ENCODE measurements at places on chromosomes 3 and 15.

DNA sequence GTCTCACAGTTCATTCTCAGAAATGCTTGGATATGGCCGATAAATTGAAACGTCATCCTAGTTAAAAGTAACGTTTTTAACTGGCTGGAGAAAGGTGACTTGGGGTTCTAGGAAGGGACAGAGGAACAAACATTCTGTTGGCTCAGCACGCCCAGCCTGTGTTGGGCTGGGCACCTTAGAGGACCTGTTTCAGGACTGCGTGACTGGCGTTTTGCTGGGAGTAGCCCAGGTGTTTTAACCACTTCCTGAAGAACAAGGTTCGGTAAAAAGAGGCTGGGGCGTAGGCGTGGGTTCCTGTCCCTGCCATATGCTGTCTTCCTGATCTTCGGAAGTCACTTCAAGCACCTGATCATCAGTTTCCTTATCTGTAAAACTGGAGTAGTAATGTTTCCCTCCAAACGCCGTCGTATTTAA is 1.1 kb upstream of the TLNRD1 start:
- DNase-seq = no peak

DNA sequence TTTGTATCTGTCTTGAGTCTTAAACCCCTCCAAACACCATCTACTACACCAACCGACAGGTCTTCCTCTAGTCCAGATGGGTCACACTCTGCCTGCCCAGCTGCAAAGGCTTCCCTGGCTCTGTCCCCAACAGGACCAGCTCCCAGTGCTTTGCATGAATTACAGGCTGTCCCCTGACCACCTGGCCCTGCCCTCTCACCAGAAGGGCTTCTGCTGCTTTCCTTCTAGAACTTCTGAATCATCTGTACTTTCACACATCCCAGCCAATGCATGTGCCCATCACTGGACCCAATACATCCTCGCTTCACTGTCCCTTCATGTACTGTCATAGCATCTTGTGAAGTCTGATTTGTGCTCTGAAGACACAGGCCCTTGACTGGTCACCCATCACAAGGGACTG is 53.6 kb downstream of the HOMER2 start:
- no peak for DNase-seq

DNA sequence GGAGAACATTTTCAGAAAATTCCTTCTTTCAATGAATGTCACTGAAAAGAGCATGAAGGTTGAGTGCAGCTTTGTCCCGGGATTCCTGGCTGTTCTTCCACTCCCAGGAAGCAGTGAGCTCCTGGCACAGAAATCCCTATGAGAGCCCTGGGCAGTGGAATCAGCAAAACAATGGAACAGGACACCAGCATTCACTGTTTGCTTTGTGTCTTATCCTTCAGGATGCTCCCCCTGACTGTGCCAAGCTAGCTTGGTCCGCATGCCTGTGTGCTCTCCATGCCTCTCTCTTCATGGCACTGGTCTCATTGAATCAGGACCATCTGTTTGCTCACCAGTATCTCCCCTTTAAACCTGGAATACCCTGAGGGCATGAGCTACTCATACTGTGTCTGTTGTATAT is 102.0 kb upstream of the GADL1 start:
- no peak for DNase-seq

- no peak for DNase-seq
Measured at GRCh38 chr3:34283751-34284150, 485.3 kb downstream of the PDCD6IP start.

DNA sequence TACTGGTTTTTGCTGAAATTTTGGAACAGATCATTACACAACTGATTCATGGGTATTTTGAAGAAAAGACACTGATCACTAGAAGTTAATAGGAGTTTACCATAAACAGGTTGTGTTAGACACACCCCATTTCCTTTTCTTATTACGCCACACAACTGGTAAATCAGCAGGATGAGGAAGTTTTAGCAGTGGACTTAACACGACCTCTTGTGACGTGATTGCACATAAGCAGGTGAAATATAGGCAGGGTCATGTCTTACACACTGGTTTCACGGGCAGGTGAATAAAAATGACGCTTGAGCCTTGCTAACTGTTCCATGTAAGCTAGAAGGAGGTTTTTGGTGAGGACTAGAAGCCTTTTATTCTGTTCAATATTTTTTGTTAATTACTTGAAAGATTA is 27.1 kb upstream of the TPRG1 start:
- DNase-seq = peak; percentile 33

DNA sequence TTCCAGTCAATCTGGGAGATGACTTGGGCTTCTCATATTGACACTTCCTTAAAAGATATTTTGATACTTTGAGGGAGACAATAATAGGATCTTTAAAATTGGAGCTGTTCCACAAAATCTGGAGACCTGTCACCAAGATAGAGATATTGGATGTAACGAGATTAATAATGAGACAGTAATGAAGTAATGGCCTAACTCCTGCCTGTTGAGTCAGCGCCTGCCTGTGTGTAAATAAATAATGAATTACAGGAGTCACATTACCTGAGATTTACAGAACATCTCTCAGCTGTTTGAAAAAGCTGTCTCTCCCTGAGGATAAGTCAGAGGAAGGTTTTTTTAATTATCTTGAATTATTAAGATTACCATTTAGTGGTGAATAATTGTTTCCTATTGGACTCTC is 43.8 kb upstream of the MITF start:
- DNase-seq = no peak

- DNase-seq = no peak
Measured at GRCh38 chr3:37943631-37944314, 46.8 kb upstream of the VILL start.

DNA sequence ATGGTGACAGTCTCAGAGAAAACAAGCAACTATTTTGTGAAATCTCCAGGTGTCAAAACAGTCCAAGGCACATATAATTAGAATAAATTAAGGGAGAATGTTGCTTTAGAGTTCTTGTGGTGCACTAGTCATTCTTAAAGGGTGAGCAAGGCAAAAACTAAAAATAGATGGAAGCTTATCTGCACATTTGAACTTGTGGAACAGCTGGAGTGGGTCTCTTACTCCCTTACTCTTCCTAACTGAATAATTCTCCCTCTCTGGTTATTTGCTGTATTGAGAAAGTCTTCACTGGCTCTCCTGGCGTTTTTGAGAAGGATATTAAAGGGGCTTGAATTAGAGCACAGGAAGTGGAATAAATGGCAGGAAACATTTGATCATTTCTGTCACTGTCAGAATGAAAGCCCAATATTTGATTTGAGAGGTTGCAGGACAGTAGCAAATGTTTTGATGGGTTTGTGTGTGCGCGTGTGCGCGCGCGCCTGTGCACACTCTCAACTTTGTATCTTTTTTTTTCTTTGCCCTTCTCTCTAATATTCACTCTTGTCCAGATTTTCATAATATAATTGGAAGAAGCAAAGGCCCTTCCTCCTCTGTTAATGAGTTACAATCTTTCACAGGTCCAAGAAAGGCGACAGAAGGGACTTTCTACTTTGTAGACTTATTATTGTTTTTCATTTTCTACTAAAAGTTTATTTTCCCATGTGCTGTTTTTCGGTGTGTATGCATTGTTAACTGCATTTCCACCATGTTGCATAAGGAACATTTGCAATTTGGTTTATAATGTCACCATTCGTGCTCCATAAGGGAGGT is 40.9 kb downstream of the AKAP13 start:
- DNase-seq = peak; percentile 29

GRCh38 chr3:14153663-14154062 is 24.7 kb downstream of the XPC start:
- no peak for DNase-seq

DNA sequence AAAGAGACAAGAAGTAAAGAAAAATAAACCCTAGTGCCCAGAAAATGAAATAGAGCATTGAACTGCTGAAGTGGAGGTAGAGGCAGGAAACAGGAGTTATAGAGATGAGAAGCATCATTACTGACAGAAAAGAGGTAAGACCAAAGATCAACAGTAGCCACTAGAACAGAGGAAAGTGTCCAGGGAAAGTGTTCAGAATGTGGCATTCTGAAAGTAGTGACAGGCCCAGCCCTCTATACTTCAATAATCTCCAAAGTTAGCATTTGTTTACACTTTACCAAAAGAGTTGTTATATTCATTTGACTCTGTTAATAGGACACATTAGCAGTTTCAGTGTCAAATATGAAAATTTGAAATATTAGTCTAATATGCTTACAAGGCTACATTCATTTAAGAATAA is 727.1 kb upstream of the NECTIN3 start:
- no peak for DNase-seq

DNA sequence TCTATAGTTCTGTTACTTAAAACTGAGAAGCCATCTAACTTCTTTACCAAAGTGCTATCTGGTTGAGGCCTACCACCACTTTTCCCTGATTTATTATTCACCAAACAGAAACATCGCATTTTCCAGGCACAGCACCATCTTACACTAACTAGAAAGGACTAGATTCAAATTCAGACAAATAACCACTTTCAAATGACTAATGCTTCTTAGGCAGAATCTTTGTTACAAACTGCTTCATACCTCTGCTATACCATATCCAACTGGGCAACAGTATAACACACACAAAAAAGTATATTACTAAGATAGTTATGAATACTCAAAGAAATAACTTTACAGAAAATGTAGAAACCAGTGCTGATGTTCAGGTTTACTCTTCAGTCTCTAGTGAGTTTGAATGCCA is 16.6 kb downstream of the DLG1 start:
- no peak for DNase-seq

- peak; percentile 59 for DNase-seq
Measured at GRCh38 chr3:63228677-63229076, 49.4 kb upstream of the SYNPR start.

GRCh38 chr3:29949940-29950616 is 656.3 kb upstream of the TGFBR2 start:
- no peak for DNase-seq

GRCh38 chr15:49415149-49415548 is 7.9 kb upstream of the FGF7 start:
- no peak for DNase-seq

Measured in A172 (cell line).